Eye (tissue), 1 donor: ENCODE measurements at places on chromosomes 4 and X.
A peak's percentile ranks its signal among the peaks of the same experiment; 100 is the strongest.

GRCh38 chr4:85402371-85402770, 72.6 kb upstream of the ARHGAP24 start:
- DNase-seq: peak; percentile 28

DNA sequence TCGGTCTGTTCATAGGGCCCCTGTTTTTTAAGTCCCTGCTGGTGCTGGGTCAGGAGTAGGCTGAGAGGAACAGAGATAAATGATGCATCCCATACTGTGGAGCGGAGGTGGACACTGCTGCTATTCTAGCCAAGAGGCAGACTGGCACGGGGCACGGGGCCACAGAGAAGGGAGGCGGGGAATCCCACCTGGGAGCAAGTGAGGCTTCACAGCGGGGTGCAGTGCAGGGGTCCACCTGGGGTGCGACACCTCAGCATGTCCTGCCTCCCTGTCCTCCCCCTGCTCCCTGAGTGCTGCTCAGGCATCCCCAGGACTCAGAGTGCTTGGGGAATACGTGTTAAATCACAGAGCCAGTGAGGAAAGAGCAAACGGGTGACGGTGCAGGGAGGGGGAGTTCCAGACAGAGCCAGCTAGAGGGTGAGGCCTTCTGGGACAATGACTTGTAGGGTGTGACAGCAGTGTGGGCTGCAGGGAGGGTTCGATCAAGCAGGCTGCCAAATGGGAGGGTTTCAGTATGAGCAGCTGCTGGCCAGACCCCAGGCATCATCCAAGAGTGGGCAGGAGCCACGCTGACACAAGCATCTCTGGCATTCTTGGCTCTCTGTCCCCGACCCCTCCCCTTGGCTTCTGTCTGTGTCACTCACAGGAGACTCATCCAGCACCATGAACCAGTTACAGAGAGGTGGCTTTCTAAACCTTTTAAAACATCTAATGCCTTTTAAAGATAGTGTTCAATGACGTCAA, 13.7 kb upstream of the HTRA3 start:
- peak; percentile 46 for DNase-seq

DNA sequence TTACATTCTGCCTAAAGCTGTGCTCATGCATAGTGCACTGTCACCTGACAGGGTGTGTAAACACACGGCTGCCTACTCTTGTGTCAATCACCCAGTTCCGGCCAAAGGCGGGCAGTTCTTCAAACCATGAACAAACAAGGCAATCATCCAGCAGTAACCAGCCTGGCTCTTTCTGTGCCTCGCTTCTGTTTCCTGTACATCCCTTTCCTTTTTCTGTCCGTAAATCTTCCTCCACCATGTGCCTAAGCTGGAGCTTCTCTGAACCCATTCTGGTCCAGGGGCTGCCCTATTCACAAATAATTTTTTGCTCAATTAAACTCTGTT, 60.8 kb upstream of the CBR4 start:
- DNase-seq: peak; percentile 66

- DNase-seq: no peak
Observed at GRCh38 chr4:53622739-53623151, 31.5 kb upstream of the LNX1 start.

DNA sequence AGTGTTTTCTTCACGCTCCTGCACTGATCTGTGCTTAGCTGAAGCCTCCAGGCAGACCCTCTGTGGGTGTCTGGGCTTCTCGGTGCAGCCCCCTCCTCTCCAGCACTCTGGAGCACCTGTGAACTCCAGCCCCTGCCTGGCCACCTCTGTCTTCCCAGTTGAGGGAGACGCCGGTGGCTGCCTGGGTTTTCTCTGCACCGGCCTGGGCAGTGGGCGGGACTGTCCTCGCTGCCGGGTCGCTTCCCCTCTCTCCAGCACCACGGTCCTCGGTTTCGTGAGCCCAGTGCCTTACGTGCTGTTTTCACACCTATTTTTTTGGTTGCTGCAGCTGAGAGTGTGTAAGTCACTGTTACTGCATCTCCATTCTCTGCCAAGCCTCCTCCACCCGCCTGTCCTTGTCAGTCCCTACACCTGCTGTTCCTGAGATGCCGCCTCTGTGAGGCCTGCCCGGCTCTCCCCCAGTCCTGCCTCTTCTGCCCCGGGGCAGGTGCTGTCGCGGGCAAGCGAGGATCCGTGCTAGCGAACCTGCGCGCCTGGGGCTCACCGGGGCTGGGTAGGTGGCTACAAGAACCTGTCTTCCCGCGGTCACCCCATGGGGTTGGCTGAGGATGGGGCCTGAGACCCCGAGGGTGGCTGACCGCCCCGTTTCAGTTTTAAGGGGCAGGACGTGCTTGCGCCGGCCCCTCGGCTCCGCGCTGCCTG, 2.4 kb upstream of the FGFRL1 start:
- DNase-seq: peak; percentile 54

- peak; percentile 37 for DNase-seq
Observed at GRCh38 chr4:88753658-88754571, 56.3 kb upstream of the NAP1L5 start.

DNA sequence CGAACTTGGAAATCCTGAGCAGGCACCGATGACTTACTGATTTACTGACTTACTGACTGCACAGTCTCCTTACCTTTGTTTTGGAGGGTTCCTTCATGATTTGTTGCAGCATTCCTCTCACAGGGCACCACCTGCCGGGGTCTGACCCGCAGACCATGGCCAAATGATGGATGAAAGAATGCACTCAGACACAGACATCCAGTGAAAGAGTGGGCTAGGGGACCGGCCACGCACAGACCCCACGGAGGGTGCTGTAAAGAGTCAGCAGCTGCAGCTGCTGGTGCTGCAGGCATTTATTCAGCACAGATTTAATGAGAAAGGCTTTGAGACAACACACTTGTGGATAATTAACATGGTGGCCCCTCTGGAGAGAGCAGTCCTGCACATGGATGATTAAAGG, 3.4 kb downstream of the MAGEB5 start:
- DNase-seq: peak; percentile 1

- DNase-seq: no peak
Observed at GRCh38 chr4:2882341-2882740, 38.7 kb downstream of the ADD1 start.

- DNase-seq: no peak
Observed at GRCh38 chr4:19009881-19010280, 988.3 kb upstream of the LCORL start.

DNA sequence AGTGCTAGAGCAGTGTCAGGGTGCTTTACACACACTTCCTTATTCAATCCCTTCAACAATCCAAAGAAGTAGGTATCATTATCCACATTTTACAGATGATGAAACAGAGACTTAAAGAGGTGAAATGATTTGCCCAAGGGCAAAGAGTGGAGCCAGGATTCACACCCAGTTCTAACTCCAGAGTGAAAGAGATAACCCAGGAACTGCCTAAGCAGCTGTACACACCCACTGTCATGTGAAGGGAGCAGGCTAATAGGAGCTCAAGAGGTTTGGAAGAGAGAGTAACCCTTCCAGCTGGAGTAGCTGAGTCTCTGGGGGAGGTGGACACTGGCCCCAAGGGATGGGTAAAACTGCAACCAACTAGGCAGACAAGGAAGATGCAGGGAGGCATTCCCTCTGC, 92.5 kb downstream of the FBXL5 start:
- DNase-seq: no peak

DNA sequence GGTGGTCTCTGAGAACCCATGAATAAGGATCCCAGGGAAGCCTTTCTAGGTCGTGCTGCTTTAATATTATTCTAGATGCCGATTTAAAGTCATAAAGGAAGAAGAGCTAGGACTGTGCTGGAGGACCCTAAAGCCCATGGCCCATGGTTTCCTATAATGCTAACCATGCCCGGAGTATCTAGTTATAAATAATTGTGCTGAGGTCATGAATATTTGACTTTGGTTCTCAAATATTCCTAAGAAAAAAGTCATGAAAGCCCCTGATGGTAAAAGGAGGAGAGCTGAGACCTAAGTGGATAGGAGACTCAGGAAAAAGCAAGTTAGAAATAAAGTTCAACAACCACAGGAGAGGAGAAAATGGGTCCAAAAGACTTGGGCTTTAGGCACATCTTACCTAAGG, 132.0 kb downstream of the TBL1X start:
- DNase-seq: no peak
